Hepatocyte (in vitro differentiated cells): ENCODE measurements at places on chromosomes 7 and 10. TPM values are rescaled to one million over a fixed set of nuclear protein-coding genes. Genes with fewer than 3 reads are reported as not detected.

UCN3 gene
- not detected in 2 replicates for polyA plus RNA-seq

TMEM229A gene
- polyA plus RNA-seq, result 0.35 TPM in 1 of 2 replicates, not detected in the other

GRCh38 chr10:117562220-117562619 lies 19.7 kb downstream of the EMX2 start:
- no peak for DNase-seq

- no peak for DNase-seq
Observed at GRCh38 chr7:82109288-82109687, 334.3 kb downstream of the CACNA2D1 start.

DNA sequence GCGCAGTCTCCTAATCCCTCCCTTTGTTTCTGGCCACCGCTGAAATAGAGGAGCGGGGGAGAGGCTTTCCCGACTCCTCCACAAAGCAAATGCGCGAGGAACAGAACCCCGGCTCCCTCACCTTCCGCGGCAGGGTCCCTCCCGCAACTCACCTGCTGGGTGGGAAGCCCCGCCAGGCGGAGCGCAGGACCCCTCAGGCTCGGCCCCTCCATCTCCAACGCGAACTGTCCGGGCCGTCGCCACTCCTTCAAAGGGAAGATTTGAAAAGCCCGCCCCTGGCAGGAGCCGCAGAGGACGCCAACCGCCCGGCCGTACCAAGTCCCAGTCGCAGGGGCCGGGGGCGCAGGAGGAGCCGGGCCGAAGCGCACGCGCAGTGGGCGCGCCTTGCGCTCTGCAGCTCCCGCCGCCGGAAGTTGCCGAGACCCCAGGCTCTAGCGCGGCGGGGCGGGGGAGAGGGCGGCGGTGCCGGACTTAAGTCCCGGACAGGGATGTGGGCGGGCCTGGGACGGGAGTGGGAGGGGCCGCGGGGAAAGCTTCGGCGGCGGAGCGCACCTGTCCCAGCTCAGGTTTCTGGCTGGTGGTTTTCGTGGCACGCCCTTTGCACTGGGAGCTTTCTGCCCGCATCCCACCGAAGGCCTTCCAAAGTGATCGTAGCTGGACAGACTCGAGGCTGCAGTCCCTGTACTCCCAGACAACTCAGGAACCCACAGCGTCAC lies at the start of gene RTKN2:
RTKN2 (minus strand) TSS at position 446 of the 716 bp plus-strand sequence; CDS start at position 212, 234 bp downstream.
- peak; percentile 98 for DNase-seq
